ENCODE measurements at places on chromosomes 11 and 22. TPM values are rescaled to one million over a fixed set of nuclear protein-coding genes. Genes with fewer than 3 reads are reported as not detected.

Gene SREBF2
- 15.0 TPM for total RNA-seq

Gene TCP11L1
- 4.4 TPM for total RNA-seq

Gene TRPC6
- total RNA-seq = not detected

Gene MMP8
- not detected for total RNA-seq

Gene SEZ6L
- total RNA-seq = not detected

Gene SCN4B
- total RNA-seq = 0.35 TPM

Gene KLHDC7B
- total RNA-seq = not detected

Gene MMP11
- 2.0 TPM for total RNA-seq

Gene MMP13
- not detected for total RNA-seq

Gene CNTF
- total RNA-seq = 0.92 TPM

Gene GLYATL2
- not detected for total RNA-seq

Gene PATE4
- total RNA-seq = not detected

Gene LGALS12
- total RNA-seq = 2.0 TPM

Gene NUDT8
- total RNA-seq = not detected

Gene SPINDOC
- 26.2 TPM for total RNA-seq

Data from MG63 (cell line).